ENCODE measurements at places on chromosomes 16 and 17.

DNA sequence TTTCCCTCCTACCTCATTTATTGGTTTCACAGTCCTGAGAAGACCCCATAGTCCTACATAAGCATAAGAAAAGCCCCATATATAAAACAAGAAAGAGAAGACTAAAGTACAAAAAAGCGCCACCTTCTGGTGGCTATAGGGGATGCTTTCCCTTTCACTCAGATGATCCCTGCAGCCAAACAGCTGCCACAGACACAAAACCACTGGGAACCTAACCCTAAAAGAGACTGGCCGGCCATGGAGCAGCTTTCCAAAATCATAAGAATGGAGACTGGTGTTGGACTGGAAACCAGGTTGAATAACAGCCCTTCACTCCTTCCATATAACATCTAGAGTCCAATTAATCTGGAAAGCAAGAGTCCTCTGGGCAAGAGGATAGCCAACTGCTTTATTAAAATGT, 11.4 kb downstream of the DYNC1LI2 start:
- DNase-seq = no peak

DNA sequence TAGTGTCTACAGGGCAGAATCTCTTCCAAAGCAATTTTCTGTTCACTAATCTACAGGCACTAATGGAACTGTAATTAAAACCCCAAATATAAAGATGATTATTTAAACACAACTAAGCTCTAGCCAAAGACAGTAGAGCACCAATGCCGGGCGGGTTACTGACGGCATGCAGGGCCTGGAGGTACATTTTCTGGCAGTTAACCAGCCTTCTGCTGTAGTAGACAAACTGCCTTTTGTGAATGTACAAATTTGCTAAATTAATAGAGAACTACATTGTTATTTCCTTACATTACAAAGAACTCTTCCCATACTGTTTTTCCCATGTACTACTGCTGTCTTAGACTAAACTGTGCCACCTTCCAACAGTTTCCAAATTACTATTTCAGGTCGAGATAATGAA, 107.8 kb downstream of the TRIM37 start:
- no peak for DNase-seq

DNA sequence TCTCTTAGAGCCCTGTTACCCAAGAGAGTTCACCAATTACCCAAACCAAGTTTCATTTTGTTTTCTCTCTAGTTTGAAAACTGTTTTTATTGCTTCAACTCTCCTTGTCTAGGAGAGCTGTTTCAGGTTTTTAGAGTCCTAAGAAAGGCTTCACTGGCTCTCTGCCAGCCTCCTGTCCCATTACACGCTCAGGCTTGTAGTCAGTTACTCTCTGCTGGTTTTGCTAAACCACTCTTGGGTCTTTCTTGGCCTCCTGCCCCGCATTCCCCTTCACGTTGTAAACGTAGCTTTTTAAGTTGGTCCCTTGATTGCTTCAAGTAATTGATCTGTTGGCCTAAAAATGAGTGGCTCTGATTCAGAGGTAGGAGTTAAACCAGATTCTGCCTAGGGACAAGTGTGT, 529.1 kb downstream of the MAF start:
- no peak for DNase-seq

GRCh38 chr16:83115491-83116232, 488.9 kb downstream of the CDH13 start:
- DNase-seq = no peak

Measured in stimulated activated CD4-positive, alpha-beta T cell treated with anti-CD3 and anti-CD28 coated beads, Interleukin-12 subunit alpha, Interleukin-12 subunit beta, amount 100 ng/mL, for 24 hours (primary cell).